ENCODE measurements at places on chromosomes 5 and 9. TPM values are rescaled to one million over a fixed set of nuclear protein-coding genes. Genes with fewer than 3 reads are reported as not detected.

DNA sequence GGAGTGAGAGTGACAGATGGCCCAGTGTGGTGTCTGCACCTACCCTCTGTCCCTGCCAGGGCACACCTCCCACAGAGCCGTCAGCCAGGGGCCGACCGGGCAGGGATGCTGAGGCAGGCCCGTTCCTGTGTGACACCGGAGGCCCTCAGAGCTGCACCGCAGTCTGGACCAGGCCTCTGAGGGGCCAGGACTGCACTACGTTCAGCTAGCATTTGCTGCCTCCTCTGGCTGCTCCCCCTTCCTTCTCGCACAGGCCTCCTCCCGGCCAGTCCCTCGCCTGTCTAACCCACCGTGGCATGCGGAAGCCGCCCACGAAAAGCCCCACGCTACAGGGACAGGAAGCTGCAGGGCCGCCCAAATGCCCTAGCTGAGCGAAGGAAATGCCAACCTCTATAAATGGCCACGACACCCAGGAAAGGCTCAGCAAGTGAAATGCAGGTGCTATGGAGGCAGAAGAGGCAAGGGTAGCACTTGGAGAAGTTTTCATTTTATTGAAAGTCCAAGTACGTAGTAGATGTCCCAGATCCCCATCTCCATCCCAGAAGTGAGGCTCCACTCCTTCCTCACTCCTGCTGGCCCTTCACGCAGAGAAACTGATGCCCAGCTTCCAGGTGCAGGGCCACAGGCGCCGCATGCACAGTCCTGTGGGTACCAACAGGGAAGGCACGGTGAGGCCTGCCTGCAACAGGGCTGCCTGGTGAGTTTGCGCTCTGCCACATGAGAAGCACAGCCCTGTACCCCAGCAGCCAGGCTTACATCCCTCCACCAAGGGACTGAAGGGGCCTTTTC, 38.7 kb downstream of the MAPK9 start:
- no peak for DNase-seq

DNA sequence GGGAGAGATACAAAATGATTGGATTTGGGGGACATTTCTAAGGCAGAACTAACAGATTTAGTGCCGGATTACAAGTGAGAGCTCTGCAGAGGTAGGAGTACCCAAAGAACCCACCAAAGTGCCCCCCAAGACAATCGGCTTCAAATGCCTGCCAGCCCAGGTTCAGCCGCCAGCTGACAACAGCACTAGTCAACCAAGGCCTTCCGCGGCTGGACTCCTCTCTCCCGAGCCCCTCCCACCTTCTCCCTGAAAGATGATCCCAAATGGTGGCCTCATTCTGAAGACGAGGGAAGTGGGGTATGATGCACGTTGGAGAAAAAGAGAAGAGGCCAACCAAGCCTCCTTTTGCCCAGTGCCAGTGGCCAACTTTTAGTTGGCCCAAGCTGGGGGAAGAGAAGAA, 210.4 kb upstream of the SLC30A5 start:
- peak; percentile 29 for DNase-seq

Gene PRLR
- 1.9 TPM for total RNA-seq

Gene LCNL1
- 0.34 TPM for total RNA-seq

Gene ANKRD18B
- 11.0 TPM for total RNA-seq

- DNase-seq: no peak
These were observed 3.8 kb upstream of the CCDC192 start for GRCh38 chr5:127699416-127699815.

Gene FAM81B
- not detected for total RNA-seq

- DNase-seq: no peak
These were observed 33.1 kb downstream of the CNTRL start for GRCh38 chr9:121107881-121108280.

Gene FBP2
- not detected for total RNA-seq

Gene ARHGEF28
- 0.71 TPM for total RNA-seq

Gene ACTBL2
- not detected for total RNA-seq

Gene GTF2H2C
- 47.2 TPM for total RNA-seq

DNA sequence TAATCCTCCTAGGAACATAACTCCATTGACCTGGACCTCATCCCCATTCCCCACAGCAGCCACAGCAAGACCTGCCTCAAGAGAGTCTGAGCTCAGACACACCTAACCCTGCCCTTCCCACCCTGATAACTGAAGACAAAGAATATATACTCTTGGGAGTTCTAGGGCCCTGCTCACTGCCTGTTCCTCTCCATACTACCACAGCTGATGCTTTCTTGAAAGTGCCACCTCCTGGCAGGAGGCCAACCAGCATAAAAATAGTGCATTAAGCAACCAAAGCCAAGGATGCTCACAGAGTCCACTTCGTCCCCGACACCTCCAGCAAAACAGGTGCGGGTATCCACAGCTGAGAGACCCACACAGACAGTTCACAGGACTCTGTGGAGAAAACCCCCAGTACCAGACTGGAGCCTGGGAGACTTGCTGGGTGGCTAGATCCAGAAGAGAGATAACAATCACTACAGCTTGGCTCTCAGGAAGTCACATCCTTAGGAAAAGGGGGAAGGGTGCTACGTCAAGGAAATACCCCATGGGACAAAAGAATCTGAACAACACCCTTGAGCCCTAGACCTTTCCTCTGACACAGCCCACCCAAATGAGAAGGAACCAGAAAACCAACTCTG, 23.5 kb downstream of the FAM114A2 start:
- DNase-seq: no peak

DNA sequence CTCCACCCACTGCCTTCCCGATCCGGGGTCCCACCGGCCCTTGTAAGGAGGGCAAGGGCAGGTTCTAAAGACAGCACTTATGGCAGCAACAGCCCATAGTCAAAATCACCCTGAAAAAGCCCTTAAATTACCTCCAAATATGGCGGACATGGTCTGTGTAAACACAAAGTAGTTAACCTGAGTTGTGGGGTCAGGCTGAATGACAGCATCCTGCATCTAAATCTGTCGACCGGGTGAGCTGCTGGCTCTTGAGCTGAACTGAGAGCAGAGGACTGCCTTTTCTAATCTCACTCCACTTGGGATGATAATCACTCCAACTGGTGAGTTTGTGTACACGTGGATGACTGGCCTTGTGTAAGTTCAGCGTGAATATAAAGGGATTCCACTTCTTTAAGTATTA, 249.6 kb downstream of the DENND1A start:
- no peak for DNase-seq

GRCh38 chr5:113935453-113935852, 422.0 kb downstream of the YTHDC2 start:
- no peak for DNase-seq

GRCh38 chr9:250039-250438, 35.4 kb downstream of the DOCK8 start:
- no peak for DNase-seq

DNA sequence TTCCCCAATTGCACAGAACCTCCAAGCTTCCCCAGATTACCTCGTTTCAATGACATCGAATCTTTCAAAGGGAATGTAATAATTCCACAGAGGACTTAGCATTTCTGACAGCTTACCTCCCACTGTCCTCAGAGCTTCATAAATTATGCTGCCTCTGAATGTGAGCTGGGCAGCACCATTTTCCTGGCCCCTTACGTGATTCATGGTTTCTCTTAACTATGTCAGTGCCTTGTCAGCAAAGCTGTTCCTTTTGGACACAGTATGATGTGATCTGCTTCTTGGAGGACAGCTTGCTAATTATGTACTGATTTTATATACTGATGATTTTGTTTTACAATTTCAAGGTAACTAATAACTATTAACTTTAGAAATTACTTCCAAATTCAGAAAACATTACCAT, 27.7 kb upstream of the SSBP2 start:
- no peak for DNase-seq

Gene GRAMD2B
- 10.3 TPM for total RNA-seq

GRCh38 chr9:17847908-17848307, 269.0 kb downstream of the SH3GL2 start:
- no peak for DNase-seq

Gene IFNA21
- total RNA-seq: not detected

Gene SEC61B
- 153 TPM for total RNA-seq

Gene C9orf43
- total RNA-seq: 0.28 TPM

Gene PDLIM4
- 10.6 TPM for total RNA-seq

DNA sequence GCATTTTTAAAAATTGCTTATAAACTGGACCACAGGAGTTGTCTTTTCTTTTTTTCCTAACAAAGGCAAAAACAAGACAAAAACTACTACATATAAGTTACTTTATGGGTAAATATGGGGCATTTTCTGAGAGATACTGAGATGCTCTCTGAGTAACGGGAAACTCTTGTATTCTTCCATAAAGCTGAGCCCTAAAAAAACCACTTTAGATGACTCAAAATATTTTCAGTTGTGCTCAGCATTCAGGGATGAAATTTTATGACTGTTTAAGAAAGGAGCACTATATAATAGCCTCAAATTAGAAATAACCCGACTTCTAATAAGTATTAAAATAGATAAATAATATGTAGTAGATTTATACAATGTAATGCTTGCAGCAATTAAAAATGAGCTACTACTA, 644.5 kb downstream of the KCTD16 start:
- no peak for DNase-seq

DNA sequence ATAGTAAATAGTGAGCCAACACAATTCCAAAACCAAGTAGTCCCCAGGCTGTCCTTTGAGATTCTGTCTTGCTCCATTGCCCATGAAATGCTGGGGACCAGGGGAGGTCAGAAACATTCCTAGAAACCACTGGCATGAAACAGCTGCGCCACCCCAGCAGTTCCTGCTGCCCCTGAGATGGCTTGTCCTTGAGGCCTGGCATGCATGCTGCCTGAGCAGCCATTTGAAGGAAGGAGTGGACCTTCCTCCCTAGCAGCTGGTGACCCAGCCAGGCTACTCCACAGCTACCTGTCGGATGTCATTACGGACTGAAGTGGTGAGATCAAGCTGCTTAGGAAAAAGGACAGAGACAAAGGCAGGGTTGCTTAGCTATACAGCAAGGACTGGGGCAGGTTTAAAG, 260.6 kb downstream of the DENND1A start:
- DNase-seq: no peak

DNA sequence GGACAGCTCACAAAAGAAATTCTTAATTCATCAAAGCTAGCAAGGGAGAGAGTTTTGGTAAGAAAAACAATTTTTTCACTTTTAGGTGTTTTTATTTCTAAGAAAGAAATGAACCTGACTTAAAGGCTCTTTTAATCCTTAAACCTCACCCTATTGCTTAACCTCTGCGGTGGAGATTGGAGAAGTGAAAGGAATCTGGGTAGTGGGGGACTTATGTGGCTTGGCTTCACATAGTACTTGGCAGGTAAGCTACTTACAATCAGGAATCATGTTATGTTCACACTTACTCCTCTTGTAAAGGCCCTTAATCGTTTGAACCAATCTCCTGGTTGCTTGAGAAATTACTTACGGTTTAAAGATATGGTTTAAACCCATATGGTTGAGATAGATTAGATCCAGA, 104.8 kb downstream of the ISOC1 start:
- DNase-seq: no peak

DNA sequence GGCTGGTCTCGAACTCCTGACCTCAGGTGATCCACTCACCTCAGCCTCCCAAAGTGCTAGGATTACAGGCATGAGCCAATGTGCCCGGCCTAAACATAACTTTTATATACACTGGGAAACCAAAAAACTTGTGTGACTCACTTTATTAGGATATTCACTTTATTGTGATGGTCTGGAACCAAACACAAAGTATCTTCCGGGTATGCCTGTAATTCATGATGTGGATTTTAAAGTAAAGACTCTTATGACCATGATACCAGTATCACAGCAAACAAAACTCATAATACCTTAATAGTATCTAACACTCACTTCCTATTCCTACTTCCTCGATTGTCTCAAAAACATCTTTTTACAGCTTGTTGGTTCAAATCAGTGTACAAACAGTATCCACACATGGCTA, 12.7 kb upstream of the GFPT2 start:
- no peak for DNase-seq

DNA sequence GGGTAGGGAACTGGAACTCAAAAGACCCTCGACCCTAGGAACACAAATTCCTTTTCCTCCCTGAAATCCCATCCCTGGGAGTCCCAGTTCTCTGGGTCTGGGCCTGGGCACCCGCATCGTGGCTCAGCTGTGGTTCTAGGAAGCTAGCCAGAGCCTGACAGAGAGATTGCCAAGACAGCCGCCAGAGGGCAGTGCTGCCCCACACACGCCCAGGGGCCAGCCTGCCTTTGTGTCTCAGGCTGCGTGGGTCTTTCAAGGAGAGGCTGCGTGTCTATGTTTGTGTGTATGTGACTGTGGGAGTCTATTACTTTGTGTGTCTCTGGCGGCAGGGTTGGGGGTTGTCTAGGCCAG, 32.0 kb upstream of the TTLL11 start:
- DNase-seq: peak; percentile 84

Gene SLC46A2
- 0.07 TPM for total RNA-seq

Gene CCDC152
- 19.0 TPM for total RNA-seq

- no peak for DNase-seq
These were observed 120.8 kb upstream of the SLC27A6 start for GRCh38 chr5:128844354-128844923.

DNA sequence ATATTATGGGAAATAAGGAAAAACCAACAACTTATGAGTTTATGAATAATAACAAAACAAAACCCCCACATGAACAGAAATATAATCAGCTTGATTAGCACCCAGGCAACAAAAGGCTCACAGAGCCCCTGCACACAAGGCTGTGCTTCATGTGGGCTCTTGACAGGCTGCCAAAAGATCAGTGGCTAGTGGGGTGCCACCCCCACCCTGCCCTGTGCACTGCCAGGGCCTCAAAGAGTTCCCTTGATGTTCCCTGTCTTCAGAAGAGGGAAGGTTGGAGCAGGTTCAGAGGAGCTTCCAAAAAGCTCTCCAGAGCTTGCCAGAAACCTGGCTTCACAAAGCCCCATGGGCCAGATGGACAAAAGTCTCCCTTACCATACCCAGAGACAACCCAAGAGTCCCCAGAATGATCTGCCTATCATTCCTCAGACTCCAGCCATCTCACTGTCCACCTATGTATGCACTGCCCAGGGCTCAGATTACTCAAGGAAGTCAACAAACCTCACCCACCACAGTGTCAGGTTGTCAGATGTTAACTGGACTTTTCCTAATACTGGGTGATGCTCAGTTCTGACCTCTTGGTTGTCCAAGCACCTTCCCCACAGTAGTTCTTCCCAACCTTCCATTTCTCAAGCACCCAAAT, 87.5 kb downstream of the SIL1 start:
- DNase-seq: no peak

Data from WTC11 (cell line).